Activated T-helper 1 cell treated with Interleukin-2 at 50 U/mL for 16 hours (primary cell): ENCODE measurements at places on chromosomes 1 and 21.

DNA sequence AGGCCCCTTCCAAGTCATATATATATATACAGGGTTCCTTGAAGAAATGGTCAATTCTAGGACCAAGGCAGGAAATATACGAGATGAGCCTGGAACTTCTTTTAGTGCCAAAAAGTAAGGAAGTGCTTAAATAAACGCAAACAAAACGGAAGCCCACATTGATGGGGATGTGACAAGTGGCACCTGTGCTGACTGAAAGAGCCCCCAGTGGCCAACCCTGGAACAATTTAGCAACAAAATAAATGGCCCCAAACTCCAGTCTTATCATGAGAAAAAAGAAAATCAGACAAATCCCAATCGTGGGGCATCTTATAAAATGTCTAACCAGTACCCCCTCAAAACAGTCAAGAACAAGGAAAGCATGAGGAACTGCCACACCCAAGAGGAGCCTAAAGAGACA, 17.7 kb downstream of the PLA2G5 start:
- DNase-seq: no peak

DNA sequence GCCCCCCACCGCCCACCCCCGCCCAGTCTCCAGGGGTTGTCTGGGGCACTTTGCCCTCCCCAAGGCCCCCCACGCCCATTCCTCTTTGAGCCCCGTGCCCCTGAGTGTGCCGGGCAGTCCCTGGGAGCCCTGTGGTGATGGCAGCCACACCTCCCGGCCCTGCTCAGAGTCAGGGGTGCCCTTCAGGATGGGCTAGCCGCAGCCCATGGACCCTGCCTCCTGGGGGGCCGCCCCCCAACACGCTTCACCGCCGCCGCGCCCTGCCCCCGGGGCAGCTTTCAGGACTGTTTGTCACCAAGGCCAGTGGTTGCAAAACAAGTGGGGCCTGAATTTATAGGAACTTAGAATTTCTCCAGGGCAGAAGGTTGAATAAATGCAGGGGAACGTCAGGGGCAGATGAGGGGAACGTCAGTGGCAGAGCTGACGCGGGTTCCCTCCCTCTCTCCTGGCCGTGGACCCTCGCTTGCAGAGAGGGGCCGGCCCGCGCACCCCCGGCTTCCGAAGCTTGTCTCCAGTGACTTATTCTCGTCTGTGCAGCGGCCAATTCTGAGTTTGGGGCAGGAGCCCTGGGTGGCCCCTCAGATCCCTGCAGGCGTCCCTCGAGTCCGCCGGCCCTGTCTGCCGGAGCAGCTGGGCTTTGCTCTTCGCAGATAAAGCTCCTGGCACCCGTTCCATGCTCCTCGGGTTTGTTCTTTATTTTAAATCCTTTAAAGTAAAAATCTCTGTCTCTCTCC, 41.2 kb upstream of the ADARB1 start:
- no peak for DNase-seq

GRCh38 chr1:32221581-32221979, 573 bp downstream of the TMEM234 start:
- DNase-seq: no peak

GRCh38 chr1:217135569-217135915, 412.3 kb upstream of the ESRRG start:
- no peak for DNase-seq

DNA sequence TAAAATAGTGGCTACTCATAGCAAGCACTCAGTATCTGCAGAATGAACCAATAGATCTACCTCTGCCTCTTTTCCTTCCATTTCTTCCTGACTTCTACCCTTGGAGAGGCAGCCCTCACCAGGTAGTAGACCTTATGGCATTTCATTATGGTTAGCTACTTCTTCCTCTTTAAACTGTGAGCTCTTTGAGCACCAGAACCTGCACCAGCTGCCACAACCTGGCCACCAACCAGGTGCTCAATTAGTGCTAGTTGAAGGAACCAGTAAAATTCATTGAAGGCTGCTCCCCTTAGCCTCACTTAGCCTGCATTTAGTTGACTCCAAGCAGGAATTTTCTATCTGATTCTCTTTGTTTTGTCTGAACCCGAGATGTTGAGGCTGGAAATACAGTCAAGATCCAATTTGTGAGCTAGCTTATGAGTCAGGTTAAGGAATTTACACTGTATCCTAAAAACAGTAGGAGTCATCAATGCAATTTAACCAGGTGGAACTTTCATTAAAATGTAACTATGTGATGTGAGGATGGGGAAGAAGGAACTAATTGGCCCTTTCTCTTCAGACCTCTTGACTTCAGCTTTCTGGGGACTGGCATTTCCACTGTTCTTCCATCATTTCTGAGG, 81.5 kb upstream of the UBE2U start:
- DNase-seq: no peak
